ENCODE measurements at places on chromosomes 4 and X. TPM values are rescaled to one million over a fixed set of nuclear protein-coding genes. Genes with fewer than 3 reads are reported as not detected.

LDB2 gene
- total RNA-seq = not detected

ADH1C gene
- total RNA-seq = not detected

HSD17B13 gene
- total RNA-seq = 0.22 TPM

SLC6A14 gene
- total RNA-seq = not detected

FGB gene
- total RNA-seq = not detected

VCX3B gene
- not detected for total RNA-seq

XKRX gene
- total RNA-seq = 0.87 TPM

HNRNPH2 gene
- total RNA-seq = 47.3 TPM

SERTM2 gene
- total RNA-seq = not detected

SLC2A9 gene
- 1.8 TPM for total RNA-seq

CSAG3 gene
- not detected for total RNA-seq

All from CD8-positive, alpha-beta T cell (primary cell).